Renal cortical epithelial cell (primary cell): ENCODE measurements at places on chromosomes 1 and 21. TPM values are rescaled to one million over a fixed set of nuclear protein-coding genes. Genes with fewer than 3 reads are reported as not detected.

CTTNBP2NL gene
- total RNA-seq, result 24.0 and 83.8 TPM in 2 replicates

PTTG1IP gene
- total RNA-seq, result 617 and 707 TPM in 2 replicates

DNA sequence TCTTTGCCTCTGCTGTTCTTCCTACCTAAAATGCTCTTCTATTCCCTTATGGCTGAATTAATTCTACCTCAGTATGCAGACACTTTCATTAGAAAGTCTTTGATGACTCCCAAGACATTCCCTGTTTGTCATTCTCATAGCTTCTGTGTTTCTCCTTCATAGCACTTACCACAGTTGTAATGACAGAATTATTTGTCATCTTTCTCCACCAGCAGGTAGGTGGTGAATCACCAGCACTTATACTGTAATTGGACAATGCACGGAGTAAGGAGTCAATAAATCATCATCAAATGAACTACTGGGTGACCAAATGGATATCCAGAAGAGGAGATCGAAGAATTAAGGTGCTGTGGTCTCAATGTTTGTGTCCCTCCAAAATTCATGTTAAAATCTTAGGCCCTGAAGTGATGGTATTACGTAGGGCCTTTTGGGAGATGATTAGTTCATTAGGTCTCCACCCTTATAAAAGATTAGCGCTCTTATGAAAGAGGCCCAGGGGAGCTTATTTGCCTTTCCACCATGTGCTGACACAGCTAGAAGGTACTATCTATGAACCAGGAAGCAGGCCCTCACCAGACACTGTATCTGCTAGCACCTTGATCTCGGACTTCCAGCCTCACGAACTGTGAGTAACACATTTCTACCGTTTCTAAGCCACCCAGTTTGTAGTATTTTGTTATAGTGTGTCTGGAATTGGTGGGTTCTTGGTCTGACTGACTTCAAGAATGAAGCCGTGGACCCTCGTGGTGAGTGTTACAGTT lies 2.4 kb upstream of the CCT8 start:
- DNase-seq, result peak; percentile 71

DNA sequence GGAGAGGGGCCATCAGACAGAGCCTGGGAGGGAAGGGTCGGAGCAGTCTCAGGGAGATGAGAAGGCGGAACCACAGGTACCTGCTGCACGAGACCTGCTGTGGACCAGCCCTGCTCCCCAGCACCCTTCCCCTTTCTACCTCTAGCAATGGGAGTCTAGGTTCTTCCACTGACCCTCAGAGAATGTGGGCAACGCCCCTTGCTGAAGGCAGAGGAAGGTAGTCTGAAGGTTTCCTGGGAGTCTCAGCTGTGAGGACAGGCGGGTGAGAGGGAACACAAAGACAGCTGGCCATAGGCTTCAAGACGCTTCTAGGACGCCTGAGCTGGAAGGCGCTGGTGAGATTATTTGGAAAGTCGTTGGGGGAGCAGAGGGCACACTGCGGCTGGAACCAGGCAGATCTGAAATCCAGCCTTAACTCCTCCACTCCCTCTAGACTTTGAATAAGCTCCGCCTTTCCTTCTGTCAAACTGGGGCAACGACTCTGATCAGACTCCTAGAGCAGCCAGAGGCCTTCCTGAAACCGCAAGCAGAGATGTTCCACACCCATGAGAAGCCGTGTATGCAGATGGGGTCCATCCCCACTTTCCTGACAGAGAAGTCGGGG lies 18.1 kb downstream of the SLC45A3 start:
- no peak for DNase-seq

OR14A16 gene
- total RNA-seq, result not detected in 2 replicates

- DNase-seq, result peak; percentile 62
Observed at GRCh38 chr1:24946861-24947658, 17.0 kb upstream of the RUNX3 start.

FCAMR gene
- 0.69 and 3.6 TPM in 2 replicates for total RNA-seq

SLAMF8 gene
- total RNA-seq, result 0.30 and 2.6 TPM in 2 replicates

RNF186 gene
- total RNA-seq, result 0.05 TPM in 1 of 2 replicates, not detected in the other

MATN1 gene
- not detected in 2 replicates for total RNA-seq

- DNase-seq, result no peak
Observed at GRCh38 chr1:62955666-62956065, 171.7 kb downstream of the ATG4C start.

DNA sequence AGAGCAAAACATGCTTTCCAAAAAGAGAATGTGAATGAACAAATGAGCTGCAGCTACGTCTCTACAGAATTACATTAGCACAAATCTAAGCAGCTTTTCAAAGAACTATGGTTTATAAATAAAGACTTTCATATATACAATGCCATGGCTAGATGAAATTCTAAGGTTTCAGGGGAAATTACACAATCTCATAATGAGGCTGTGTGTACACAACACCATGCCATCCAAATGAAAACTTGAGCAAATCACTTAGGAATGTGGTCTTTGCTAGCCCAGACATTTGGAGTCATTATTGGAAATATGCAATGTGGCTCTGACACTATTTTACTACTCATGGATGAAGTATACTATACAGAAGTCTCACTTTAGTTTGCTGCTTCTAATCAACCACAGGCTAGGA lies 37.5 kb downstream of the SPAG17 start:
- peak; percentile 90 for DNase-seq

DNA sequence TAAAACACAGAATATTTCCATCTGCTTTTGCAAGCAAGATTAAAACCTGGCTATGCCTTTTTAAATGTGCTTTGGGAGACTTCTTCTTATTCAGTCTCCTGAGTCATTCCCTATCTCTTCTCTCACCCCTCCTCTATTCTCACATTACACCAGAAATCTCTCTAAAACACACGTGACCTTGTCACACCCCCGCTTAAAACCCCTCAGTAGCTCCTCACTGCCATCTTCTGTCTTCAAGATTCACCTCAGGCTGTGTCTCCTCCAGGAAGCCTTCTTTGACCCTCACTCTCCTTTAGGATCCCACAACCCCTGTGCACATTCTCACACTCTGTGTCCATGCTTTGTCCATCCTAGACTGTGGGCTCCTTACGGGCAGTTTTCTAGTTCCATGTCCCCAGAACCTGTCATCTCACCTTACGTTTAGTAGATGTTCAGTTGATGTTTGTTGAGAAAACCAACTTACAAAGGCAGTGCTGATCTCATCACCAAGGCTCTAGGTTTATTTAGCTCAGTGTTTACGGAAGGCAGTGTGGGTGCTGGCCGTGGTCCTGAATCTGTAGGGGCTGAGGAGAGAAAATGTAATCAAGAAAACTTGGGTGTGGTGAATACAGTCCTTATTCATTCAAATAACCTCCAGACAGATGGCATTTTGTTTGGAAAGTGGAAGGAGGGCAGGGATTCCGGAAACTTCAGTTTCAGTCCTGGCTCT lies 143.5 kb downstream of the DMRTA2 start:
- DNase-seq, result peak; percentile 20

DNA sequence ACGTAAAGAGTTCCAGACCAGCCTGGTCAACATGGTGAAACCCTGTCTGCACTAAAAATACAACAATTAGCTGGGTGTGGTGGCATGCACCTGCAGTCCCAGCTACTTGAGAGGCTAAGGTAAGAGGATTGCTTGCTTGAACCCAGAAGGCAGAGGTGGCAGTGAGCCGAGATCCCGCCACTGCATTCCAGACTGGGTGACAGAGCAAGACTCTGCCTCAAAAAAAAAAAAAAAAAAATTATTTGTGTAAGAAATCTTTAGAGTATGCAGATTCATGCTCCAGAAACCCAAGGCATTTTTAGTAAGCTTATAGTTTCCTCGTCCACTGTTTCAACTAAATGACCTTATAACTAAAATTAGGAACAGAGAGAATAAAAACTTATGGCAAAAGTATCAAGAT lies 51.3 kb downstream of the ABL2 start:
- no peak for DNase-seq

- DNase-seq, result no peak
Observed at GRCh38 chr1:224489534-224490365, 55.2 kb upstream of the WDR26 start.

WNT2B gene
- 4.7 and 33.5 TPM in 2 replicates for total RNA-seq
